ENCODE measurements at places on chromosomes 3 and 15. TPM values are rescaled to one million over a fixed set of nuclear protein-coding genes. Genes with fewer than 3 reads are reported as not detected.

The NEK10 gene
- 3.9 TPM for total RNA-seq

The AADAC gene
- total RNA-seq = not detected

GRCh38 chr15:56792211-56792610 lies 58.9 kb upstream of the ZNF280D start:
- no peaks in the 10 kb centered on the region for H3K4me1 ChIP-seq
- no peak overlapping the region for H3K27ac ChIP-seq
- H3K36me3 ChIP-seq = no peaks in the 10 kb centered on the region
- H3K27me3 ChIP-seq = no peaks in the 10 kb centered on the region
- DNase-seq = no peak

The ZNF385D gene
- total RNA-seq = 2.7 TPM

All from CD4-positive, CD25-positive, alpha-beta regulatory T cell (primary cell).